Cardiac muscle cell (in vitro differentiated cells and primary cell): ENCODE measurements at places on chromosomes 2 and 18. TPM values are rescaled to one million over a fixed set of nuclear protein-coding genes. Genes with fewer than 3 reads are reported as not detected.

STK25 gene
- 295 and 302 TPM in 2 replicates for polyA plus RNA-seq

- no peak for DNase-seq
Measured at GRCh38 chr2:240154606-240155005, 14.1 kb upstream of the OTOS start.

DNA sequence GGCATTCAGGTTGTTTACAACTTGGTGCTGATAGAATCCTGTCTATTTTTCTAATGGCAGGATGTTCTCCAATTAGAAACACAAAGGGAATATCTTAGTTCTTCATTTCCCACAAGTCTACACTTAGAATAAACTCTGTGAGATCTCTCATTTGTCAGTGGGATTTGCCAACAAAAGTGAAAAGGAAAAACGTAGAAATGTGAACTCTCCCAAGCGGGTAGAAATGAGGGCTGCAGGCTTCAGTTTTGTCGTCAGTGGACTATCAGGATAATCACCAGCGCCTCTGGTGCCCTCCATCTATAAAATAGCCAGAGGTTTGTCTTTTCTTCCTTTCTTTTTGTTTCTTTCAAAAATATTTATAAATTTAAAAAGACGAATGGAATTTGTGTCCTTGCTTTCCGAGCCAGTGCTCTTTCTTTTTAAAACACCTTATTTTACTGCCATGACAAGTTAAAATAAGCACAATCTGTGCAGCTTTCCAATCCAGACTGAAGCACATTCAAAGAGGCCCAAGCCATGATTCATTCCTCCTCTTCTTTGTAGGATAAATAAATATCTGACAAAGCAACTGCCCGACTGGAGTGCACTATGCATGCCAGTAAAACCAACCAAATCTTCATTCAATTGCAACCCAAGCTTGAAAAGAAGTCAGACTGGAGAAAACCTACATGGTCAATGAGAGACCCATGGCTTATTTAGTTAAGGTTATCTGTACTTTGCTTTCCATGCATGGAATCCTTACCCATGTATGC is 185.8 kb downstream of the ANKRD44 start:
- no peak for DNase-seq

DNA sequence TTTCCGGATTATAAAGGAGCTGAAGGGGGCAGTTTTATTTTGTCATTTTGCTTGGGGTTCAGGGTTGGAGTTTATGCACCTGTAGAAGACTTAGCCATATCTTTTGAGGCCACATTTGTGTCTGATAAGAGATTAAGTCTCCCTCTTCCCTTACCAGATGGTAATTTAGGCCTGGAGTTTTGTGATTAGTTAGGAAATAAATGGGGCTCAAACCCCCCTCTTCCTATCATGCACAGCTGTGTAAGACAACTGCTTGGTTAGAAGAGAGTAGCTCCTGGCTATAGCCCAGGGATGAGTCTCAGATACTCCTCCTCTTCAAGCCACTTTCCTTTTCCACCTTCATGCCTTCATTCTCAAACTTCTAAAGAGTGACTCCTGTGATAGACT is 802 bp upstream of the SAP130 start:
- DNase-seq: no peak

DNA sequence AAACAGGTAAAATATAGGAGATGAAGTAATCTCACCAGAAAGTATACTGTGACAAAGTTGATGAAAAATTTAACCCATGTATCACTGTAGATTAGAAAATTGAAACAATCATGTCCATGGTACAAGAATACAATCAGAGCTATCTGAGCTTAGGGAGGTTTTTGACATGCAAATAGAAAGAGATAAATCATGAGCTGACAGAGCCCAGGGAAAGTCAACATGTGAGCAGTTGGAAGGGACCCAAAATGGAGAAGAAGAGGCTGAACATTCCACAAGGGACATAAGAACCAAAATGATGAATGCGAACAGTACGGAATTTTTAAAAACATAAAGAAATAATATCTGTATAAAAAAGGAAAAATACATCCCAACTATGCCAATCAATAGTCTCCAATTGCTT is 395.4 kb upstream of the CYRIA start:
- no peak for DNase-seq

- DNase-seq: no peak
Measured at GRCh38 chr2:60745761-60746160, 10.3 kb upstream of the PAPOLG start.

DNA sequence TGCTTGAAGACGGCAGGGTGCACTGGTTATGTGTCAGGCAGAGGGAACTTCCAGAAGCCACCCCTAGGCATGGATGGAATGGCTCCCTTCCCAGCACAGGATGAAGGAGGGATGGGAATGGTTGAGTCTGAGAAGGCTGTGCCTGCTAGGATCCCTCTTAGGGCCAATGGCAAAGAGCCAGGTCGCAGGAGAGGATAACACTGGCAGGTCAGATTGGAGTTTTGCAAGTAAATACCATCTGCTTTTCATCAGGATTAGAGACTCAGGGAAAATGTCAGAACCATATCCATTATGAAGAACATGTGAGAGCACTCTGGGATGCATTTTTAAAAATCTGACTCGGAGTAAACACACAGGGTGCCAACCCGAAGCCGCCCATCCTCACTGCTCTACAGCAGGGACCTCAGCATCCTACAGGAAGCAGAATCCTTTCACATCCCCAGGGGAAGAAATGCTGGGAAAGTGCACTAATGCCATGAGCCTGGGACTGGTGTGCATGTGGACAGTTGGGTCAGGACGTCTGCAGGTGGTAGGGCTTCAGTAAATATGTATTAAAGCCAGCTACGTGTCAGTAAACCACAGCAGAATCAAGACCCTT is 139.9 kb downstream of the MYT1L start:
- DNase-seq: no peak

- DNase-seq: no peak
Measured at GRCh38 chr2:230224458-230224857, 1.1 kb upstream of the SP140 start.

GRCh38 chr18:13563390-13563805 is 163.0 kb downstream of the FAM210A start:
- DNase-seq: peak; percentile 18

- no peak for DNase-seq
Measured at GRCh38 chr2:241412144-241412543, 56.1 kb downstream of the FARP2 start.
